Stimulated activated CD4-positive, alpha-beta T cell treated with anti-CD3 and anti-CD28 coated beads, Interleukin-12 subunit alpha, Interleukin-12 subunit beta, amount 100 ng/mL, for 24 hours (primary cell): ENCODE measurements at places on chromosomes 11 and 22.

DNA sequence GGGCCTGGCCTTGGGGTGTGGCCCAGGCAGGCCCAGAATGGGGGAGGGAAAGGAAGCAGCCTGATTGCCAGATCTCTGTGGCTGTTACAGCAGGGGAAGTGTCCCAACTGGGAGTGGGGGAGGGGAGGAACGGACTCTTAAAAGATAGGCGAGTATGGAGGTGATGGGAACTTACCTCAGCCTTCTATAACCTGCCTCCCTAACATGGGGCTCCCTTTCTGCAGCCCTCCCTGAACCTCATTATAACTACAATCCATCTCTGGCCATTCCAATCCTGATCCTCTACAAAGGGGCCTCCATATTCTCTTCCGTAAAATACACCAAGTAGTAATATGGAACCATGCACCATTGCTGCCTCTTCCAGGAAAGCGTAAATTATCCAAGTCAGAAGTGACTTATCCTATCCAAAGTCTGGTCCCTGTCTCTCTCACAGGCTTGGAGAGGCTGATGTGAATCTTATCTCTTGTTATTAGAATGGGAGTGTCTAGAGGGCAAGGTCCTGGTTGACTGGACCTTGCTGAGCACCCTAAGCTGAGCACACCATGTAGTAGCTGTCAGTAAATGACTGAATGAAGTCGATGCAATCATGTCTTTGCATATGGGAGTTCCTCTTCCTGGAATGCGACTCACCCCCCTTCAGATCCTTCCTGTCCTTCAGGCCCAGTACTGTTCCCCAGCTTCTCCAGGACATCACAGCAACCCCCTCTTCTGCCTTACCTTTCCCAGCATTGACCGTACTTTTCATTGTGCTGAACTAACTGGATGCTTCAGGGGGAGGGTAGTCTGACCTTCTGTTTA lies 5.9 kb downstream of the RHOG start:
- no peak for DNase-seq

DNA sequence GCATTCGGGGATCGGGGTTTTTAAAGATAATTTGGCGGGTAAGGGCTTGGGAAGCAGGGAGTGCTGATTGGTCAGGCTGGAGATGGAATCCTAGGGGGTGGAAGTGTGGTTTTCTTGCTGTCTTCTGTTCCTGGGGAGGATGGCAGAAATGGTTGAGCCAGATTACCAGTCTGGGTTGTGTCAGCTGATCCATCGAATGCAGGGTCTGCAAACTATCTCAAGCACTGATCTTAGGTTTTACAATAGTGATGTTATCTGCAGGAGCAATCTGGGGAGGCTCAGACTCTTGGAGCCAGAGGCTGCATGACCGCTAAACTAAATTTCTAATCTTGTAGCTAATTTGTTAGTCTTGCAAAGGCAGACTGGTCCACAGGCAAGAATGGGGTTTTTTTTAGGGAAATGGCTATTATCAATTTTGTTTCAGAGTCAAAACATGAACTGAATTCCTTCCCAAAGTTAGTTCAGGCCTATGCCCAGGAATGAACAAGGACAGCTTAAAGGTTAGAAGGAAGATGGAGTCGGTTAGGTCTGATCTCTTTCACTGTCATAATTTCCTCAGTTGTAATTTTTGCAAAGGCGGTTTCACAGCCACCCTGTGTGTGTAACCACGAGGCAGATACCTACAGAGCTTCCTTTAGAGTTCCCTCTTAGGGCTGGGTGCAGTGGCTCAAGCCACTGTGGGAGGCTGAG lies 10.2 kb downstream of the SCGB1A1 start:
- no peak for DNase-seq

- DNase-seq, result no peak
Measured at GRCh38 chr11:119148720-119149017, 183 bp upstream of the ABCG4 start.

GRCh38 chr11:115527534-115528125 lies 23.4 kb upstream of the CADM1 start:
- no peak for DNase-seq

DNA sequence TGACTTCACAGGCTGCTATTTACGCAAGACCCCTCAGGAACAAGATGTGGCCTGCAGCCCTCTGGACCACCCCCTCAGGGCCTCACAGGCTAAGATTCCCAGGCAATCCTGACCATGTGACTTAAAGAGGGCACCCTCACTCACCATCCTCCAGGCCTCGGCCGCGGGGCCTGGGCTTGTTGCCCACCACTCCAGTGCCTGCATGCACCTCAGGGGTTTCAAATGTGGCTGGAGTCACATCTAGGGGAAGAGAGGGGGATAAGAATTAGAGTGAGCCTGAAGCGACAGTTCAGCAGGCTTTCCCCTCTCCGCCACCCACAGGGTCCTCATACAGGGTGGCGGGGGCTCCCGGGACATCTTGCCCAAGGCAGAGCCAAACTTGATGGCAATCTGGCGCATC lies 2.1 kb downstream of the ESS2 start:
- no peak for DNase-seq

GRCh38 chr22:23152238-23153114 lies 7.2 kb downstream of the RAB36 start:
- DNase-seq, result no peak

DNA sequence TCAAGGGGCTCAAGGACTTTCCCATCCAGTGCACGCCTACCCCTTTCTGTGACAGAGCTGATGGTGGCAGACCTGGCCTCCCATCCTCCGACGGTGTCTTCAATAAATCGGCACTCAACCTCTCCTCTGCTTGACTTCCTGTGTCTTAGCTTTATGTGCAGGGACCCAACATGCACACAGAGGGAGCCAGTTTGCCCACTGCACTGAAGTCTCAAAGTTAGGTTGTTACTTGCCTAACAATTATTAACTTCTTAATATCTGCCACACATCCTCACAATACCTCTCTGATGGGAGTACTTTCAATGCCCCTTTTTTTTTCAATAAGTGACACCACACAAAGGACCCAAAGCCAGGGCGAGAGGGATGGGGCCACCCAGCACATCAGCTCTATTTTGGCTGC lies 3.6 kb downstream of the IZUMO1R start:
- DNase-seq, result no peak

- no peak for DNase-seq
Measured at GRCh38 chr22:46638601-46639431, 18.6 kb downstream of the GRAMD4 start.

DNA sequence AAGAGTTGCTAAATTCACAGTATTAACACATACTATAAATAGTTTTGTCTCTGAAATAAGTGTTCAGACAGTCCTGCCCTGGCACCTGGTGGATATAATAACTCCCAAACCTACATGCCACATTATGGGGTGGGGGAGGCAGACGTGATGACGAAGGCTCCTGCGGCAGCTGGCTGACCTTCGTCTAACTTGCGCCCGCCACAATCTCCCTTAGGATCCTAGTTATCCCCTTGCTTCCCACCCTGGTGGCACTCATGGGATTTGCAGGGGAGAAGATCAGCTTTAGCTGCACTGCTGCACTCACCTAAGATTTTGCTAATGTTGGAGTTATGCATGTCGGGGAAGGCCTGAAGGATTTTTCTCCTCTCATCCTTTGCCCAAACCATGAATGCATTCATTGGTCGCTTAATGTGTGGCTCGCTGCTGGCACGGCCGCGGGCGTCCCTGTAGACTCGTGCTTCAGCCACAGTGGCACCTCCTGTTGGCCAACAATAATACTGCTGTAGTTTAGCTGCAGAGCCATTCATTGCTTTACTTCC lies 367.6 kb downstream of the SOX6 start:
- DNase-seq, result no peak
